Coronary artery (tissue), 2 donors: ENCODE measurements at places on chromosomes 2 and 18.

GRCh38 chr2:23788100-23788499 lies 138.8 kb downstream of the ATAD2B start:
- DNase-seq = no peak

- DNase-seq = no peak
Observed at GRCh38 chr2:234116010-234116409, 65.5 kb downstream of the SPP2 start.

DNA sequence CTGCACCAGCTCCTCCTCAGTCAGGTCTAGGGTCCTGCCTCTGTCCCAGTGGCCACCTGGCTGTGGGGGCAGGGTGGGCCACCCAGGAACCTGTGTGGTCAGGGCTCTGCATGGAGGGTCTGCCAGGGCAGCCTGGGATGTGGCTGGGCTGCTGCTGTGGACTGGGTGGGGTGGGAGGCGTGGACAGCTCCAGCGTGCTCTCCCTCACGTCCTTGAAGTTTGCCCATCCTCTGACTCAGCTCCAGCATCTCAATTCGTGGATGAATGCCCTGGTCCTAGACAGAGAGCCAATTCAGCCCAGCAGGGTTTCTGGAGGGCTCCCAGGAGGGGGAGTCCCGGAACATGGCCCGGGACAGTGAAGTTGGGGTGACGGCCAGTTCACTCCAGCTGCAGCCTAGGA lies 64.3 kb upstream of the EPAS1 start:
- no peak for DNase-seq

DNA sequence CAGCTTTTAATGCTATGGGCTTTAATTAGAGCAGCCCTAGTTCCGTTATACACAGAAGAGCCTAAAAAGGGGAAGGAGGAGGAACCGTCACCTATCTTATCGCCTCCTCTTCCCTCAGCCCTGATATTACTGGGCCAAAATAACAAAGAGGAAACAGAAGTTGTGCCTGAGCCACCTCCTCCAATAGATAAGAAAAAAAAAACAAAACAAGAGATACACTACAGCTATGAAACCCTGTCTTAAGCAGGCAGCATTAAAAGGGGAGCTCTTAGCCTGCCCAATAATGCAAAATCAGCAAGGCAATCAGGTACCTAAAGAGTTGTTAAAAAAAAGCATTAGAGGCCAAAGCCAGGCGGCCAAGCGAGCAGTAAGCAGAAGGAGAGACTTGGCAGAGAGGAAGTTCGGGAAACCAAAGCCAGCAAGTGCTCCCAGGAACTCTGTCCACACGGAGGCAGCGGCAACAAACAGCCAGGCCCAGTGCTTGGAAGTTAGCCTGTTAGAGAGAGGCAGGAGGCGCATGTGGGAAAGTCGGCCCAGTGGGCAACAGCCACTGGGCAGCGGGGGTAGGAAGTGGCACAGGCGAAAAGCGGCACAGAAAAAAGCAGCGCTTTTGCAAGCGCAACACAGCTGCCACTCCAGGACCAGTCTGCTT lies 41.8 kb upstream of the PDK1 start:
- DNase-seq = no peak

DNA sequence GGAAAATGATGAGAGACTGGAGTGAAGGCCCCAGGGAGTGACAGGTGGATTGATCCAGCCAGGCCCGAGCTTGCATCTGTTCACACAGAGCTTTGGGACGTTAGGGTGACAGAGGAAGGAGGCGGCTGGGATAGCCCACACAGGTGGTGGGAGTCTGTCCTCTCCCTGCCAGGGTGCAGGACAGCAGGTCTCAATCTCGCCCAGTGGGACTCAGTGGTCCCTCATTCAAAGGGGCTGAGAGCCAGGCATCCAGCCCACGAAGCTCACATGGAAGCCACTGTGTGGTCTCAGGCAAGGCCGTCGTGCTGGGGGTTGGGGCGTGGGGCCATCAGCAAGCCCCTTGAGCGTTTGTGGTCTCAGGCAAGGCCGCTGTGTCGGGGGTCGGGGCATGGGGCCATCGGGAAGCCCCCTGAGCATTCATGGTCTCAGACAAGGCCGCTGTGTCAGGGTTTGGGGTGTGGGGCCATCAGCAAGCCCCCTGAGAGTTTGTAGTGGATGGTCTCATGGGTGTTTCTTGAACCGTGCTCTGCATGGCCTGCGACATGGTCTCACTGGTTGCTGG lies 8.3 kb downstream of the KCNG2 start:
- DNase-seq = no peak

DNA sequence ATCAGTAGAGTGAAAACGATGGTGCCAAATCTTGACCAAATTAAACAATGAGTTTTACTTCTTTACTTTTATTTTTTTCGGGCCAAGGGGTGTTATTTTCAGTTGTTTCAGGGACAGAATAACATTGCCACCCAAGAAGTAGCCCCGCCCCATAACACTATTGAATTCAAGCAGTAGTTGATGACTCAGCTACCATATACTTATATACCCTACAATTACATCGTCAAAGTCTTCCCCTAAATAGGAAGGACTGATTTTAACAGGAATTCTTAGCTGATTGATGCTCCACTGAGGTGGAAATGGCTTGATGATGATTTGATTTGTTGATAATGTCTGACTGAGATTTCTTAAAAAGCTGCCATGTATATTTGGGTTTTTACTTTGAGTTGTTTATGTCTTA lies 24.7 kb downstream of the LYPD6B start:
- no peak for DNase-seq

DNA sequence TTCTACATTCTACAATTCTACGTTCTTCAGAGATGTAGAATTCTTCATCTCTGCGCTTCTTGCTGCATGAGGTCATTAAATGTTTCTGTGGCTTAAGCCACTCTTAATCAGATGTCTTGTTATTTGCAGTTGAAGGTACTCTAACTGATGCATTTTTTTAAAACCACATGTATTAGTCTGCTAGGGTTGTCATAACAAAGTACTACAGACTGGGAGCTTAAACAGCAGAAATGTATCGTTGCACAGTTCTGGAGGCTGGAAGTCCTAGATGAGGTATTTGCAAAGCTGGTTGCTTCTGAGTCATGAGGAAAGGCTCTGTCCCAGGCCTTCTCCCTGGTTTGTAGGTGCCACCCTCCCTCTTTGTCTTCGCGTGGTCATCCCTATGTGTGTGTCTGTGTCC lies 176.3 kb upstream of the GLI2 start:
- no peak for DNase-seq

DNA sequence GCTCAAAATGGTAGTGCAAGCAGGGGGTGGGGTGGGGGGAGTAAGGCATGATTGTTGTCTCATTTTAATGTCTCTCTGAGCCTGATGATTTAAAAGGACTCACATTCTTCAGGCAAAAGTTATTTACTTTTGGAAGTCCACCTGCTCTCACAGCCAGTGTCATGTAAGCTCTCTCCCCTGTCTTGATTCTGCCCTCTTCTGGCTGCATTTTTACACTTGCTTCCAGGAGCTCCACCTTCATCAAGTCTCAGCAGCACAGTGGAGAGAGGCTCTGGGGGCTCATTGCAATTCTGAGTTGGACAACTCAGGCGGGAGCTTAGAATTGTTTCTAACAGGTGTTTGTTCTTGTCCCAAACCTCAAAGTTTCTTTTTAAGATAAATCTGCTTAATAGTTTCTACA lies 39.2 kb downstream of the GNAL start:
- DNase-seq = no peak

- DNase-seq = no peak
Observed at GRCh38 chr2:235191978-235192377, 240.2 kb downstream of the SH3BP4 start.

DNA sequence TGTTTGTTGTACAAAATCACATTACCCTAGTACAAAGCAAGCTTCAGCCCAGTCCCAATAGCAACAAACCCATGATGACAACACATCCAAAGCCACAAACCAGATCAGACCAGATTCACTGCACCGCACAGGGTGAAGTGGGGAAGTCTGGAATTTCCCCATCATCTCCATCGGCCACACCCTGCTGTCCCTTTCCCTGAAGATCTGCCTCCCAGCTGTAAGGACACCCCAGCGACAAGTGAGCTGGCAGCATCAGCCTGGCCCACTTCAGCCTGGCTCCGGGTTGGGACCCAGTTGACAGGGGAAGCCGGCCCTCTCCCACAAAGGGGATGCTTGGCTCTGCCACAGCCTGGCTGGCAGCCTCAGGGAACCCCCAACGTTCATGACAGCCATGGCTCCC lies 207.6 kb downstream of the MGAT5 start:
- DNase-seq = no peak

DNA sequence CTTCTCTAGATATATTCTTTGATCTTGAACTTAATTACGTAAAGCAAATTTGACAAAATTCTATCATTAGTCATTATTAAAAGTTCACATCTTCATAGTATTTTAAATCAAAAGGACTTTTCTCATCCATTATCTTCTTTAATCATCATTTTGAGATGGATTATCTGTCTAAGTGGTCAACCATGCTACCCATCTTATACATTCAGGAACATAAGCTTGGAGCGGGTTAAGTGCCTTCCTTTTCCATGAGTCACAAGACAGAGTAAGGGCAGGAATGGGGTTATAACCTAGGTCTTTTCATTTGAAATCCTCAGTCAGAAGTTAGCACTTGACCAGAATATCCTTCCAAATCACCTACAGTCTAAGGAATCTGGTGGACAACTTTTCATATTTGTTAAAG lies 297.1 kb downstream of the TCF4 start:
- DNase-seq = no peak

DNA sequence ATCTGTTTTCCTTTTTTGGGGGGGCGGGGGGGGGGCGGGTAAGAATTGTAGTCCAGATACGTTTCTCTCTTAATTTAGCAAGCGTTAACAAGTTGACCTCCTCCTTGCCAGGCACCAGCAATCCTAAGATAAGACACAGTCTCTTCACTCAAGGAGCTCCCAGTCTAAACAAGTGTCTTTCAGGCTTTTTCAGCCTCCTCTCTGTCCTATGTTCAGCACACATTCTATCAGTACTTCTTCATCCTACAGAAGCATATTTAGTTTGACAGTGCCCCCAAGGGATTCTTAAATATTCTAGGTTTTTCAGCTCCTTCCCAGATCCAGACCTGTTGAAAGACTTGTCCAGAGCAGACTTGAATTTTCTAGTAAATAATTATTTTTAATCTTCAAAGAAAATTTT lies 2.7 kb downstream of the PPP1CB start:
- DNase-seq = no peak

DNA sequence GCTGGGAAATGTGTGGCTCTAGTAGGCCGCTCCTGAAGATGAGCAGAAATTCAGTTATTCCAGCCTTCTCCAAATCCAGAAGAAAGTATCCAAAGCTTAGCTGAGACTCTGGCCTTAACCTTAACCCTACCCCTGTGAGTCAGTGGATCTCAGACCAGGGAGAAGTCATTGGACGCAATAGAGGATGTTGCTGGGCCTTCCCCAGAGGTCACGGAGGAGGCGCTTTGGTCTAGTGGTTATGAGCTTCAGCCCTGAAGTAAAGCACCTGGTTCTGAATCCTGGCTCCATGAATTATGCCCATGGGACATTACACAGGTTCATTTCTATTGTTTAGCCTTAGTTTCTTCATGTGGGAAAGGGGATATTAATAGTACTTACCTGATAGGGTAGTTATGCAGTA lies 24.0 kb downstream of the PKDCC start:
- DNase-seq = no peak

DNA sequence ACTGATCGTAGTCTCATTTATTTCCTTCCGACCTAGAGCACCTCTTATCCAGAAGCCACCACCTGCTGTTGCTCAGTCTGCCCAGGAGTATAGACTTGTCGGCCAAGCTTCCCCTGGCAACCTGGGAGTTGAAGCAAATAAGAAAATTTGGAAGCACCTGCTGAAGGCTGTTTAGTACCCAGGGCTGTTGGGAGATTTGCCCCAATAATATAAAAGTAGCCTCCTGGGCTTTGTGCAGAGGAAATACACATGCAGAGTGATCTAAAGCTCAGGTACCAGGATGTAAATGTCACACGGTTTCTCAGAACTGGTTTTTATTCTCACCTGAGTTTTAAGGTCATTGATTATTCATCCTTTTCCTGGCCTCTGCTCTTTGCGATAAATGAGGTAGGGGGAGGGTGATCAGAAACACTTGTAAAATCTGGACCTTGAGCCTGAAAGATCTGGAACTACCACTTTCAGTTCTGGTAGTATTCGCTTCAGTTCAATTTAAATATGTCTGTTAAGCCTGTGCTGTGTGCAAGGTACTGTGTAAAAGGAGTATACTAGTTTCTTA lies 789 bp upstream of the COX7A2L start:
- no peak for DNase-seq

GRCh38 chr2:216774620-216775019 lies 79.3 kb upstream of the IGFBP5 start:
- peak; percentile 87 for DNase-seq

GRCh38 chr2:178377046-178377445 lies 73.9 kb downstream of the PRKRA start:
- no peak for DNase-seq

GRCh38 chr2:143513081-143513480 lies 383.9 kb downstream of the ARHGAP15 start:
- no peak for DNase-seq

- DNase-seq = no peak
Observed at GRCh38 chr2:12099374-12099773, 352.9 kb downstream of the LPIN1 start.
